ENCODE measurements at places on chromosomes 3 and 15.
A peak's percentile ranks its signal among the peaks of the same experiment; 100 is the strongest.

GRCh38 chr15:25946241-25946805 is 83.2 kb upstream of the ATP10A start:
- DNase-seq, result no peak

GRCh38 chr15:65421360-65422215 is 1.2 kb downstream of the IGDCC4 start:
- no peak for DNase-seq

GRCh38 chr3:105970283-105970682 is 101.5 kb upstream of the CBLB start:
- DNase-seq, result no peak

- no peak for DNase-seq
These were observed 17.1 kb upstream of the RFC4 start for GRCh38 chr3:186823386-186823785.

- DNase-seq, result no peak
These were observed 545.9 kb downstream of the IGSF11 start for GRCh38 chr3:118488732-118489131.

DNA sequence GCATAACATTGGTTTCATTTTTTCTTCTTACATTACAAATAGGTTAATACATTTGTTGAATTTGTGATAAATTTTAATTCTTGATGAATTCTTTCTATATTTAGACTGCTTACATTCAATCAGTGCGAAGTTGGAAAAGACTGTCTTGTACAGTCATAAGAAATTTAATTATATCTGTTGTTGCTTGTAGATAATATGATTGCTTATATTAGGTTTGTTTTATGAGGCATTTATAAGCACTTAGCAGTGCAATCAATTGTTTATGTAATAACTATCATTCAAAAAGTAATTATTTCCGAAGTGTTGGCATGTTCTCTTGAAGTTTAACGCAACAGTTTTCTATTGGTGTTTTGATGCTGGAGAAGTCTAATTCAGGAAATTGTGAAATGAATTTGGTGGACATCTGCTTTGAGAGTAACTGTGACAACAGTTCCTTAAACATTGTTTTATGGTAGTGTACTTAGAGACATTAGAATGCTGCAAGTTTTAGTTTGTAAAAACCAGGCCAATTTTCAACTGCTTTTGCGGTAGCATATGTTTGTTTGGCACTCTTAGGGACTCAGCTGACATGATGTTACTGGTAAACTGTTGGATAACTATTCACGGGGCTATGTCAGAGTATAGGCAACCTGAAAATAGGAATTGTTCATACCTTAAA is 99.7 kb downstream of the NAALADL2 start:
- no peak for DNase-seq

- DNase-seq, result no peak
These were observed 22.3 kb downstream of the NBEAL2 start for GRCh38 chr3:47001731-47002170.

DNA sequence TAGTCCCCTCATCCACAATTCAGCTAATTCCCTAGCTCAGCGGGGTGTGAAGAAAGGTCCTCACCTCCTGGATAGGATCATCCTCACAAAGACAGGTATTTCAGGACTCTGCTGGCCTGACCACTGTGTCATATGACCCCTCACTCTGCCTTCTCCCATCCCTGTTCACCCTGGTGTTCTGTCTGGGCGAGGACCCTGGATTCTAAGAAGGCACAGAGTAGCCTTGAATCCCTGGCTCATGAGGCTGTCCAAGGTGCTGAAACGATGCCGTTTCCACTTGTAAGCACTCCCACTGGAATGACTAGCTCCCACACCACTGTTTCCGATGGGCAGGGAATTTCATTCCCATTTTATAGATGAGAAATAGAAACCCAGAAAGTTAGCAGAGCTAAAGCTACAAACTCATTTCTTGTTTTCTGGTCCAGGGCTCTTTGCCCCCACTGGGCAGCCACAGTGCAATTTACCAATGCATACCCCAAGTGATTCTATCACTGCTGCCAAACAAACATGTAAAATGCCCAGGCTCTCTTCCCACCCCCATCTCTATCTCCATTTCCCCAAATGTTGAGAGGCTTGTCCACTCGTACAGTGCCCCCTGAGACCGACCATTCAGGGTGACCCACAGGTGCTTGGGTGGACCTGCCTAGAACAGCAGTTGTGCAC is 83.2 kb downstream of the RAB11A start:
- DNase-seq, result no peak

- DNase-seq, result no peak
These were observed 235.9 kb downstream of the SOX2 start for GRCh38 chr3:181947606-181948005.

- DNase-seq, result no peak
These were observed 396.8 kb downstream of the IGSF11 start for GRCh38 chr3:118637846-118638245.

DNA sequence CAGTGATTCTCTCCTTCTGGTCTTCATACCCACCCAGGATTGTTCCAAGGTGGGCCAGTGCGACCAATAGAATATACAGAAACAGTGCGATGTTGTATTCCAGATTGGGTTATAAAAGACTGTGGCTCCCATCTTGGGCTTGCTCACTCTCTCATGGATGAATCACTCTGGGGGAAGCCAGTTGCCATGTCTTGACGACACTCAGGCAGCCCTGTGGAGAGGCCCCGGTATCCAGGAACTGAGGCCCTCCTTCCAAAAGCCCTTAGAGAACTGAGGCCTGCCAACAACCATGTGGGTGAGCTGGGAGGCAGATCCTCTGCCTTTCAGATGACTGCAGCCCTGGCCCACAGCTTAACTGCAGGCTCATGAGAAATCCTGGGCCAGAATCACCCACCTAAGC is 57.2 kb downstream of the SH3GL3 start:
- no peak for DNase-seq

DNA sequence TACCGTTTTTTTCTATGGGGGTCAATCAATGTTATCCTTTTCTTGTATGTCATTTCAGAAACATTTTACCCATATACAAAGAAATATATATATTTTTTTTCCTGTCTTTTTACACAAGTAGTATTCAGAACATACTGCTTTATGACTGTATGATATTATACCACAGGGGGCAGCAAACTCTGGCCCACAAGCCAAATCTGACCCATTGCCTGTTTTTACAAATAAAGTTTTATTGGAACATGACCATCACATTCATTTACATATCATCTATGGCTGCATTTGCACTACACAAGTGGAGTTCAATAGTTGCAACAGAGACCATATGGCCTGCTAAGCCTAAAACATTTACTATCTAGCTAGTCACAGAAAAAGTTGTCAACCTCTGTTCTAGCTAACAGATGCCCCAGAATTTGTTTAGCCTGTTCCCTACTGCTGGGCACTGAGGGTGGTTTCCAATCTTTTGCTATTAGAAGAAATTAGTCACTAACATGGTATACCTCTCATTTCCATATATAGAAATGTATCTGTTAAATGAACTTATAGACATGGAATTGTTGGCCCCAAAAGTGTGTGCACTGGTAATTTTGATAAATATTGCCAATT is 57.7 kb downstream of the BFSP2 start:
- no peak for DNase-seq

DNA sequence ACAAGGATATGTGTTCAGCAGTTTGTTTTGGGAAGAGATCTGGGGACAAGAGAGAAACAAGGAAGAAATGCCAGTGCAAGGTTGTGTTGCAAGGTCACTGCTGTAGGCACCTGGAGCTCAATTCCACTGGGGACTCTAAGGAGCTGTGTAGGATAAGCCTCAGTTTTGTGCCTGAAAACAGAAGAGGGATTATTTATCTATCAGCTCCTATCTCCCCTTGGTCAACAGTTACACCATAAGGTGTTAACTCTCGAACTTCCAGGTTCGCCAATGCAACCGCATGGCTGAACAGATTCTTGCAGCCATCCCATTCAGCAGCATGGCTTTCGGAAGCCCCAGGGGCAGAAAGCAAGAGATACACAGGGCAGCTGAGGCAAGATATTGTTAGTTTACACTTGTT is 41.6 kb upstream of the CNOT10 start:
- DNase-seq, result no peak

DNA sequence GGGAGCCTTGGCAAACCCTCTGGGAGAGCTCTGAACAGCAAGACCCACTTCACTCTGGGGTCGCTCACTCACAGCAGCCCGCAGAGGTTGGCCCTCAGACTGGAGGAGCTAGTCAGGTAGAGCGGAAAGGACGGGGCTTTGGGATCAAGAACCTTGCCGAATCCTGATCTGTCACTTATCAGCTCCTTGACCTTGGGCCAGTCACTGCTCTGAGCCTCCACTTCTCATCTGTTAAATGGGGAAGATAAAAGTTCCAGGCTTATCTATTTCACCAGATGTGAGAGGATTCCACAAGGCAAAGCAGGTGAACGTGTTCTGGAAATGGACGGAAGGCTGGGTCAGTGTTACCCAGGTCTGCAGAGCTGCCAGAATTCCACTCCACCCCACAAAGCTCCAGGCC is 29.4 kb downstream of the SEMA5B start:
- DNase-seq, result no peak

GRCh38 chr3:40022297-40022827 is 213.0 kb downstream of the MYRIP start:
- DNase-seq, result no peak

- no peak for DNase-seq
These were observed 578.6 kb downstream of the PYDC2 start for GRCh38 chr3:192039593-192039992.

DNA sequence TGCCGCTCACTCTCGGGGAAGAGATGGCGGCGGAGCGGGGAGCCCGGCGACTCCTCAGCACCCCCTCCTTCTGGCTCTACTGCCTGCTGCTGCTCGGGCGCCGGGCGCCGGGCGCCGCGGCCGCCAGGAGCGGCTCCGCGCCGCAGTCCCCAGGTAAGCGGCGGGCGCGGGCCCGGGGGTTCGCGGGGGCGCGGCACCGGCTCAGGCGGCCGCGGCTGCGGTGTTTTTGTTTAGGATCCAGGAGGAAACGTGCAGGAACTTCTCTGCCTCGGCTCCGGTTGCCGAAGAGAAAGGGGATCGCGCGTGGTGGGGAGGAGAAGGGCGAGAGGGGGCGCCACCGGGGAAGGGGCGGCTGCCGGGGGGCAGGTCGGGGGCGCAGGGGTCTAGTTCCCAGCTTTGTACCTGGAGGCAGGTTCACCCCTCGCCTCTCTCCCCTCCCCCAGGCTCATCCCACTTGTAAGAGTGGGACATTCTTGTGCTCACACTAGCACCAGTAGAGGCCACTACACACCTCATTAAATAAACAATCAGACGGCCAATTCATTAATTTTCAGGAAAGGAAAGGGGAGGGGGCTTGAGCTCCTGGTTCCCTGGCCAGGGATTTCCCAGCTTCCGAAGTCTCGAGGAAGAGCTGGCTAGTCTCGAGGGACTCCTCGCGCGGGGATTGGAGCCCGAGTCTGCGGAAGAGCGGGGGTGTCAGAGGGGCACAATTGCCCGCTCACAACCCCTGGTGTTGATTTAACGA is 562 bp downstream of the NEO1 start:
- DNase-seq, result peak; percentile 36

GRCh38 chr15:60218256-60218655 is 179.5 kb downstream of the ANXA2 start:
- DNase-seq, result no peak

DNA sequence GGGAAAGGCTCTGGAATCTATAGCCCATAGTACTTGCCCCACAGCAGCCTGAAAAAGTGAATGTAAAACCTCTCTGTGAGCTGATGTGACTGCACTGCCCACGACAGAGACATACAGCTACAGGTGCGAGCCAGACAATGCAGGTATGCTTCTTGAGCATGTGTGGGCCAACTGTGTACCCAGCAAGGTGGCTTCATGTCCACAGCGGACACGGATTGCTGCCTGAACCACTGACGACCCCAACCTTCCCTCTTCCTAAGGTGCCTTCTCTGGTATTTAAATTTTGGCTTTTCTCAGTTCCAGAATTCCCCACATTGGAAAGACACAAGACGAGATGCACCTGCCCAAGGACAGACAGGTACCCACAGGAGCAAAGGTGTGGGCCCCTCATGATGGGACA is 65.8 kb downstream of the SCN5A start:
- no peak for DNase-seq

DNA sequence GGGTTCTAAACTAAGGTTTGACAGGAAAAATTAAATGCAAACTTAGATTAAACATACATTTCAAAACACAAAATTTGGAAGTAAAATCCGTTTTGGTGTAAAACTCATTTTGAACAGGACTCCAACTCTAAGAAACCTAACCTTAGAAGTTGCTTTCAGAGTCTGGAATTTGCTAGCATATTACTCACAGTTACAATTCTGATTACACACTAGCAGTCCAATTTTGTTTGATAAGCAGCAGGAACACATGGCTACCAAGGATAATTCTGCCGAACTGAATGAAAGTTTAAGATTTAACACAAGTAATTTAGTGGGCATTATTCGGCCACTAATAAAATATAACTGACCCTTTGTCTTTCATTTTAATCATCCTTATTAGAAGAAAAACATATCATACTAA is 49.6 kb downstream of the FRMD5 start:
- DNase-seq, result no peak

GRCh38 chr3:87397211-87397610 is 120.8 kb upstream of the POU1F1 start:
- no peak for DNase-seq

- no peak for DNase-seq
These were observed 31.7 kb upstream of the CEMIP start for GRCh38 chr15:80747317-80748053.

- peak; percentile 57 for DNase-seq
These were observed 24.3 kb downstream of the MTHFS start for GRCh38 chr15:79872358-79873017.

- no peak for DNase-seq
These were observed 62.7 kb upstream of the RNU6-1 start for GRCh38 chr15:67902579-67903009.

- no peak for DNase-seq
These were observed 8.5 kb upstream of the CHMP2B start for GRCh38 chr3:87218560-87218959.

- no peak for DNase-seq
These were observed 46.8 kb downstream of the CA12 start for GRCh38 chr15:63334821-63335220.

GRCh38 chr3:24067483-24067882 is 122.4 kb downstream of the NR1D2 start:
- no peak for DNase-seq

GRCh38 chr3:69938931-69939330 is 60.6 kb upstream of the SAMMSON start:
- no peak for DNase-seq

- no peak for DNase-seq
These were observed 425.2 kb upstream of the TBL1XR1 start for GRCh38 chr3:177622520-177622919.

- DNase-seq, result peak; percentile 26
These were observed 984 bp downstream of the RNU6-1 start for GRCh38 chr15:67838789-67839332.

- DNase-seq, result no peak
These were observed 173.7 kb downstream of the ATG7 start for GRCh38 chr3:11445883-11446282.

DNA sequence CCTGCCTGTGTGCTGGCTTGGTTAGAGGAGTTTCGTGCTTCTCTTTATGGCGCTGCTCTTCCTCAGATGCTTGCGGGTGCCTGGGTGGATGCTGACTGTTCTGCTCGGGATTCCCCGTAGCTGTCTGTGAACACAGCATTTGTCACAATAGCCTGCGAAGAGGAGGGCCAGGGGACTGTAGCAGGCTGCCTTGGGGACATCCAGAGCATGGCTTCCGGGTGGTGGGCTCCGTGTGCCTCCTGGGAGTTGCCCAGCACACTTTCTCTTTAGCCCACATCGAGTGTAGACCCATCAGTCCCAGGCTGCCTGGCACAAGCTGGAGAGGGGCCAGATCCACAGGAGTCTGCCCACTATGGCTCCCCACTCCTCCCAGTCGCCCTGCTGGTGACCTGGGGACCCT is 22.4 kb downstream of the LRRK1 start:
- DNase-seq, result no peak

GRCh38 chr15:69272139-69272538 is 26.6 kb upstream of the PAQR5 start:
- DNase-seq, result no peak

- DNase-seq, result no peak
These were observed 55.7 kb downstream of the GALK2 start for GRCh38 chr15:49225572-49226281.

All from CD4-positive, alpha-beta T cell treated with Interleukin-10 for 1 hour (primary cell).